Pons (tissue), 1 donor: ENCODE measurements at places on chromosomes 7 and 10.

GRCh38 chr7:36021367-36021766 lies 131.7 kb upstream of the EEPD1 start:
- no peak for DNase-seq

DNA sequence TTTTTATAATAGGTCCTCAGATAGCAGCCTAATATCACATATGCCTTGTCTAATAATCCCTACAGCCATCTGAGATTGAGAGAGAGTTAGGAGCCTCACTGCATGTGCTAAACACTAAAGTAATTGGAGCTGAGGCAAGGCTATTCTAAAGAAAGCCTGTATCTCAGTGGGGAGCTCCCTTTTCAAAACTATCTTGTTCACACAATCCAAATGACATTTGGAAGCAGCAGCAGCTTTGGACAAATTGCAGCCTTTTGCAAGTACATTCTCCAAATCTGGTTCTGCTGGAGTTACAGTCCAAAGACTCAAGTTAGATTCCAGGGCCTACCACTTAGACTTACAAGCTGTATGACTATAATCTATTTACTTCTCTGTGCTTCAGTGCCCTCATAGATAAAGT lies 104.5 kb downstream of the MACC1 start:
- DNase-seq: peak; percentile 5

GRCh38 chr10:110773693-110774068 lies 98.0 kb upstream of the PDCD4 start:
- DNase-seq: no peak

DNA sequence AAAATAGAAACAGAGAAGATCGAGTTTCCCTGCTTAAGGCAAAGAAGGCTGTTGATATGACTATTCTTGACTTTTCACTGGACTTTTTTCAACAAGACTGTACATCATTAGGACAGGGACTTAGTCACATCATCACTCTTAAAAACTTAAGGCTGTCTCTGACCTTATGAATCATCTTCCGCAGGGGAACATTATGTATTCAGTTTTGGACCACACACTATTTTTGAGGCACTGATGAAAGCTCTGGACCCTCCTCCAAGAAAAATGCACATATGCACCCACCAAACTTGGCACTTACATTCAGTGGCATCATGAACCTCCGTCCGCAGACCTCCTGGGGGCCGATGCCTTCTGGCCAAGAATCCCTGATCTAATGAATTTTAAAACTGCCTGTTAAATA lies 96.4 kb downstream of the CALD1 start:
- DNase-seq: no peak

- DNase-seq: no peak
Observed at GRCh38 chr7:73595358-73595757, 17.0 kb upstream of the TBL2 start.

DNA sequence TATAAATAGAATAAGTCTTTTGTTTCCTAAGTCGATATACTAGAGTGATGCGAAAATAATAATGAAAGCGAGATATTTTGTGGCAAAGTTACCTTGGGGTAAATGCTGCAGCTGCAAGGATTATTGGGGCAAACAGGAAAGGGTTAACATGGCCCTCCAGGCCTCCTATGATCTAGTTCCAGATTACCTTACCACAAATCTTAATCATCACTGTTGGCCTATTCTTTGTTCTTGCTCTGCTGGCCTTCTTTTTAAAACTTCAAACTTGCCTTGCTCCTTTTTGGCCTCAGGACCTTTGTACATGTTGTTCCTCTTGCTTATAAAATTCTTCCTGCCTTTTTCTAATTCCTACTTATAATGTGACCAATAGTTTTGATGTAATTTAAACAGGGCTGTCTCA lies 81.5 kb downstream of the SEMA3C start:
- no peak for DNase-seq

GRCh38 chr7:155263051-155263450 lies 34.6 kb upstream of the INSIG1 start:
- DNase-seq: no peak

DNA sequence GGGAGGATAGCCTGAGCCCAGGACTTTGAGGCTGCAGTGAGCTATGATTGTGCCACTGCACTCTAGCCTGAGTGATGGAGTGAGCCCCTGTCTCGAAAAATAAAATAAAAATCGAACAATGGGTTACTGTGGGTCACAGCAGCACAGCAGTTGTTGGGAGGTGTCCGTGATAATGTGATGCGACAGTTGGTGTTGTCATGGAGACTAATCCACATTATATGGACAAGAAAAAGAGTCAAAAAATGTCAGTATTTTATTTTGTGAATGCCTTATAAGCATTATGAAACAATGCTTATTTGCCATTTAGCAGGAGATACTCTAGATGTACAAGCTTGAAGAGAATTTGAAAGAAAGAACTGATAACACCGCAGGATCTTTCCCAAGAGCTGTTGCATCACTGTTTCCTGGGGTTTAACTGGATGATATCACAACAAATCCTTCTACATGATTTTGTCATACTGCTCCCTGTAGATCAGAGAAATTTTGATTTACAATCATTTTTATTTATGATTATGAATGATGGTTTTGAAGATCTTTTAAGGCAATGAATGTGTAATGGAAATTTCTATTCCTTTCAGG lies 195.4 kb downstream of the BAMBI start:
- DNase-seq: no peak

GRCh38 chr7:55360486-55360885 lies 4.7 kb upstream of the LANCL2 start:
- DNase-seq: no peak

DNA sequence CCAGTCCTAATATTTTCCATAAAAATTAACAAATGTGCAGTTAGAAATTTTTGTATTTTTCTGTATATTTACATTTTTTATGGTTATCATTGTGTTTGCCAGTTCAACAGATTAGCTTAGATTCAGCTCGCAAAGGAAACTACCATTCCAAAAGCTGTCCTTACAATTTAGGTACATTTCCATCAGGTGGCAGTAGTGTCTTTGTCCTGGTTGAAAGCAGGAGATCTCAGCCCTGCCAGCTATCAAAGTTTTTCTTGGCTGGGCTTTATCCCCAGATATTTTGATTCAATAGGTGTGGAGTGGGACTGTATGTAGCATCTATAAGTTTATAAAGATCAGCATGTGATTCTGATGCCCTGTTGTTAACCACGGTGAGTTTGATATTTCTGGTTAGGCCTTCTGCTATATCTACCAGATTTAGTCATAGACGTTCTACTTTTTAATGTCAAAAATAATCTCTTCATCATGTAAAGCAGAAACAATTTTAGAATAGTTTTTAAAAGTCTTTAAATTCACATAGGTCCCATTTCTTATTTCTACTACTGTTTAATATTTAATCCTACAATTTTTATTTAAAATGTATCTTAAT lies 15.5 kb upstream of the ICA1 start:
- DNase-seq: no peak

DNA sequence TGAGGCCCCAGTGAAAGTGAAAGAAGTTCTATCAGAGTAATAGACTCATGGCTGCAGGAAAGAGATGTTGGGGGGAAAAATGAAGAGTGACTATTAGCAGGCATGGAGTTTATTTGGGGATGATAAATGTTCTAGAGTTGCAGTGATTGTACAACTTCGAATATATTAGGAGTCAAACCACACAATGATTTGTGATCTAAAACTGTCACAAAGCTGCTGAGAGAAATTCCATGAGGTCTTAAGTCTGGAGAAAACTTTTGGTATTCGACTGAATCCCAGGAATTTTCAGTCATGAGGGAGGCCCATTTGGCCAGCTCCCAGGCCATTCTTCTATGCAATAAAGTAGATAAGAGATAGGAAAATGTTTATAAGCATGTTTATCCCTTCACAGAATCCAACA lies 55.9 kb upstream of the UNC5B start:
- DNase-seq: no peak

GRCh38 chr10:112000466-112000865 lies 183.1 kb downstream of the GPAM start:
- DNase-seq: no peak

- DNase-seq: no peak
Observed at GRCh38 chr10:63200431-63200830, 67.3 kb downstream of the NRBF2 start.
